ENCODE measurements at places on chromosomes 7 and 10.

DNA sequence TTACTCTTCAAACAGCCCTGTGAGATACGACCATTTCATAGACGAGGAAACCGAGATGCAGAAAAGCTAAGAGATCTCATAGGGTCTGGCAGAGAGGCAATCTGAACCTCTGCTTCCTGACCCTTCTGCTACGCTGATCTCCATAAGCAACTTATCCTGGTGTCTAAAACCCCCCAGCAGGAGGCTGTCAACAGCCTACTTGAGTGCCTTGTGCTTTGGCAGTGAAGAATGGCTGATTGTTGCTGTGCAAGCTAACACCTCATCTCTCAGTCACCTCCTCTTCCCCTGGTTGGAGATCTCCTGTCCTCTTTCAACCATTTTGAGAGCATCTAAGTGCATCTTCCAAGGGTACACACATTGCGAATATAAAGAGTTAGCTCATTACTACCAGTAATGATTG, 86.2 kb downstream of the AOAH start:
- no peak for DNase-seq

GRCh38 chr10:62373995-62374861, at the start of gene ZNF365:
Gene ZNF365, plus strand, starts transcription at chr10:62374369. Its CDS starts 1,825 bp downstream, at chr10:62376194.
- DNase-seq, result peak; percentile 39

DNA sequence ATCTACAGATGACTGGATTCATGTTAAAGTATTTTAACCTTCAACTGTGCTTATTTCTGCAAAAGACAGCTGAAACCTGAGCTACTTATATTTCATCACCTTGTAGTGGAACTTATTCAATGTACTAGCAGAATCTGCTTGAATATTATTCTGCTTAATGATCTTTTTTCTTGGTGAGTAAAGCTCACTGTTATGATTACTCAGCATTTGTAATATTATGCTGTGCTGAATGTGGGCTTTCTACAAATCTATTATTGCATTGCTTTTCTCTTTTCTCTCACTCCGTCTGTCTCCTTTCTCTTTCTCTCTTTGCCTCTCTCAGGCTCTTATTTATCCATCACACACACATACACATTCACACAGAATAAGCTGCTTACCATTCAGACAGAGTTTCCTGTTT, 98.7 kb upstream of the TMEM196 start:
- no peak for DNase-seq

GRCh38 chr10:35639021-35639727, 2.9 kb downstream of the FZD8 start:
- DNase-seq, result no peak

GRCh38 chr7:1503390-1503789, 799 bp downstream of the INTS1 start:
- no peak for DNase-seq

DNA sequence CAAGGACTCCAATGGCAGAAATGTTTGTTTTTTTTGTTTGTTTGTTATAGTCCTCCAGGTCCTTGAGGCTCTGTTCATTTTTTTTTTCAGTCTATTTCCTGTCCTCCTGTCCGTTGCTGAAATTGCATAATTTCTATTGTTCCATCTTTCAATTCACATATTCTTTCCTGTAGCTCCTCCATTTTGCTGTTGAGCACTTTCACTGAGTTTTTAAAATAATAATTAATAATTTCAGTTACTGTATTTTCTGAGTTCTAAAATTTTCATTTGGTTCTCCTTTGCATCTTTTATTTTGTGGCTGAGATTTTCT, 202.3 kb upstream of the AGR3 start:
- DNase-seq, result no peak

- DNase-seq, result no peak
Observed at GRCh38 chr7:91325726-91326125, 61.5 kb downstream of the FZD1 start.

DNA sequence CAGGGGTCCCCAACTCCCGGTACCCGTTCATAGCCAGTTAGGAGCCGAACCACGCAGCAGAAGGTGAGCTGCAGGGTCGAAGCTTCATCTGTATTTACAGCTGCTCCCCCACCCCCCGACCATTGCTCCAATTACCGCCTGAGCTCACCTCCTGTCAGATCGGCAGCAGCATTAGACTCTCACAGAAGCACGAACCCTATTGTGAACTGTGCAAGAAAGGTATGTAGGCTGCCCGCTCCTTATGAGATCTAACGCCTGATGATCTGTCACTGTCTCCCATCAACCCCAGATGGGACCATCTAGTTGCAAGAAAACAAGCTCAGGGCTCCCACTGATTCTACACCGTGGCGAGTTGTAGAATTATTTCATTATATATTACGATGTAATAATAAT, 14.6 kb upstream of the AZGP1 start:
- no peak for DNase-seq

GRCh38 chr10:575402-576129, 113.9 kb downstream of the DIP2C start:
- no peak for DNase-seq

DNA sequence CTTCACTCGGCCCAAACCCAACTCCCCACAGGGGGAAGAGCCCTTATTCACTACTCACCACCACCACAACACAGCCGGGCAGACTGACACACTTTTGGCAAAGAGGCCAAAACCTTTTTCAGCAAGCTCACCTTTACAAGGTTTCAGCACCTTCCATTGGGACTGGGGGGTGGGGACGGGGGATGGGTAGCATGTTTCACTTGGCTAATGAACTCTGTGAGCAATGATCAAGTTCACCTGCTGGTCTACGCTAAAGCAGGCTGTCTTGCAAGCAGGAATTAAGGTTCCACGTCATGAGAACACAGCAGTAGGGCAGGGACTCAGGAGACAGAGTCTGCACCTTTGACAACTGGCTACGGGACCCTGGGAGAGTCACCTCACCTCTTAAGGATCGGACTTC, 7.0 kb downstream of the FAM53B start:
- no peak for DNase-seq

DNA sequence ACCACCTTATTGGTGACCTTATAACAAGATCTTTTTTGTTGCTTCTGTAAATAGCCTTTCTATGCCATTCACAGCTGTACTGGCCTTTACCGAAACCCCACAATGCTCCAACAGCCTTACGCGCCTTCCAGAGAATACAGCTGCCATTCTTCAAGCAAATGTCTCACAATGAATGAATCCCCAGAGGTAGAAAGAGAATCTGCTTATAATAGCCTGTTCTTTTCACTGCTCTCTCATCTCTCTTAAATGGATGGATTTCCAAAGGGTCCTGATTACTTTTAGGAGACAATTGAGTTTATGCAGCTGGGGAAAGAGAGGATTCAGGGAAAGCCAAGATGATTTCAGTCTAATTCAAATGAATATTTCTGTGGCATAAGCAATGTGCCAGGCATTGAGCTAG, 183.1 kb upstream of the PDE1C start:
- DNase-seq, result no peak

DNA sequence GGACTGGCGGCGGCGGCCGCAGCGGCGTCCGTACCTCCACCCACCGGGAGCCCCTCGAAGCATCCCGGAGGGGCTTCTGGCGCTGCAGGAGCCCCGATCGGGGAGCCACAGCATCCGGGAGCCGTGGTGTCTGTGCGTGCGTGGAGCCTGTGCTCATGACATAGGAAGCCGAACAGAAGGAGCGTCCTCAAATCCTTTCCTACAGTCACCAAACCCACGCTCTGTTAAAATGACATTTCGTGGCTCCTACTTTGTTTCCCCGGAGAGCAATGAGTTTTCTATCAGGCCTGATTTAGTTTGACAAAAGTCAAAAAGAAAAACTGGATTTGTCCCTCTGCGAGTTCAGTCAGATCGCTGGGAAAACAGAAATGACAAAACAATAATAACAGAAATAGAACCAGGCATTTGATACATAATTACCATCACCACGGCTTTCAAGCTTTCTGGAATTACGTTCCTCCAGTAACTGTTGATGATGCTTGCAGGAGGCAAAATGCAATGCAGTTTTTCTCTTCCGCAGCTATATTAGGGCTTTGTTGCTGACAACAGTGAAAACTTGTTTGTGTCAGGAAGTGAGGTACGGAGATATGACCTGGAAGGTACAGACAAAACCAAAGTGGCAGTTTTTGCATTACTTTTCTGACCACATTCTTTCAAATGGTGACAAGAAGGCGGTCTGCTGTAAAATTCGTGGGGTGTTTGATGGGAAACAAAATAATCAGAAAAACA, 219.3 kb upstream of the MKLN1 start:
- DNase-seq, result no peak

DNA sequence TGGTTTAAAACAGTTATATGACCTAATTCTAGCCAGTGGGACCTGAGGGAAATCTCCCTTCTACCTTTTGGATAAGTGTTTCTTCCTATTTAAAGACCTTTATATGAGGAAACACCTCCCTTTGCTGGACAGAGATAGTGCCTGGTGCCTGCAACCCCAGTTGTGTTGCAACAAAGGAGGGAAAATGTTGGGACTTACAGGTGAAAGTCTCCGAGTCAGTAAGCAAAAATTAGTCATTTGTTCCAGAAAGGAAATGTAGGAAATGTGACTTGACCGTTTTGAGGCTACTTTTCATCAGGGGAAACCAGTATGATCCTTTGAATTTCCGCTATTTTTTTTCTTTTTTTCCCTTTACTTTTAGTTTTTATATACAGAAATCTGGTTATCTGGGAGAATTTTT, 165.5 kb downstream of the DKK1 start:
- no peak for DNase-seq

DNA sequence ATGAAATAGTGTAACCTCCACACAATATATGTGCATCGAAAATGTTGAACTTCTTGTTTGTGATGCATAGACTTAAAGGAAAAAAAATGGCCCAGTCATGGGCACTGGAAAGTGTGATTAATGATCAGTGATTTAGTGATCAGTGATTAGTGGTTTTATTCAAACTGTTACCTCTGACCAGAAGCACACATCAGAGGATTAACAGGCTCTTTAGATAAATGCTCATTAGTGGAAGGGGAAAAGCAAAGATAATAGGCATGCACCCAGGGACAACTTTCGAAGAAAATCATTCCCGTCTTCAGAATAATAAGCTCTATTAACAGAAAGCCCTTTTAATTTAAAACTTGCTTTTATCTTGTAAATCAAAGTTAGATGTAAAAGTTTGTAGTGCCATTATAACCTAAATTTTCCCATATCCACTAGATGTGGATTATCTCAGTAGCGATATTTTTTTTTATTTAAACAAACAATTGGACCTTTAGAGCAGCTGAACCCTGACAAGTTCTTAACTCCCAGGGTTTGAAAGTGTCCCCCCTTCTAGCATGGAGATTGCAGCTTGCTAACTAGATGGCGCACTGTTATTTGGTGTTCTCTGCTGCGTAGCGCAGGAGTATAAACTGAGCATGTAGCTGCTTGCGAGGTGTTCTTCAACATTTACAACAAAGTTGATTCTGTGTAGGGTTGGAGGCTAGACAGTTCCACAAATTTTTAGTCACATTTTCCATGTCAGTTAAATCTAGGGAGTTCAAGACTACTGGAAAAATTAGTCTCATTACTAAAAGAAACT, at the start of gene CREB5:
TSS of gene CREB5 (plus strand) at position 643 of the 787 bp plus-strand sequence. CDS start 397 bp downstream, outside the sequence.
- DNase-seq, result no peak

DNA sequence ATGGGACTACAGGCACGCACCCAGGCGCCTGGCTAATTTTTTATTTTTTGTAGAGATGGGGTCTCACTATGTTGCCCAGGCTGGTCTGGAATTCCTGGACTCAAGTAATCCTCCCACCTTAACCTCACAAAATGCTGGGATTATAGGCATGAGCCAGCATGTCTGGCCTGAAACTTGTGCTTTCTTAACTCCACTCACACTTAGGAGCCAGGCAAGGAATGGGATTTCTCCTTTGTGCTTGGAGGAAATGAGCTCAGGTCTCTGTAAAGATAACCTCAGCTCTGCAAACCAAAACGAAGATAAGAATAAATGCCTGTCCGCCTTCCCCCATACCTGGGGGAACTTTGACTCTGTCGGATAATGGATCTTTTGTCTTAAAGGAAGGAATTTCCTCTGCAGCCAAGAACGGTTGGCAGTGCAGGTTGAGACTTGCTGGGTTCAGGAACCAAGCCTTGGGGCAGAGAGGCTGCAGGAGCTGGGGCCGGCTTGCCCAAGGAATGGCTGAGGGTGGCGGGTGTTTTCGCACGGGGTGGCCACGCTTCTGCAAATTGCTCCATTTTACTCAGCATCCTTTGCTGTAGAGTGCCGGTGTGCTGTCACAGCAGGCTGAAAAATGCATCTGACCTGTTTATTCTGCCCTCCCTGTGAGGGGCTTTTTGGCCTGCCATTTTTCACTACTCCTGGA, 174.2 kb downstream of the KIAA1217 start:
- no peak for DNase-seq

DNA sequence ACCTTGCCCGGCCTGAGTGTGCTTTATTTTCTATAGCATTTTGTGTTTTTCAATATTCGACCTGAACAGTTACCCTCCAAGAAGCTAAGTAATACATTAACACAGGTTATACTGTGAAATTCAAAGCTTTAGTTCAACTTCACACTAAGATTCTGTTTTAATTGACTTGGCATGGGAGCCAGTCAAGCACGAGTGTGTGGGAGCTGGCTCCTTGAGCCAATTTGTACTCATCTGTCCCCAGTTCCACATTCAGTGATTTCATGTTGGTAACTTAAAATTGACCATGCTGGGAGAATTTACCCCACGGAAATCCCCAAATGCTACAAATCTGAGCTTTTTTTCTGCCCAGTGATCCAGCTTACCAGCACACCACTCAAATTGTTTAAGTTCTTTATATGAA, 20.3 kb downstream of the TSPAN12 start:
- no peak for DNase-seq

DNA sequence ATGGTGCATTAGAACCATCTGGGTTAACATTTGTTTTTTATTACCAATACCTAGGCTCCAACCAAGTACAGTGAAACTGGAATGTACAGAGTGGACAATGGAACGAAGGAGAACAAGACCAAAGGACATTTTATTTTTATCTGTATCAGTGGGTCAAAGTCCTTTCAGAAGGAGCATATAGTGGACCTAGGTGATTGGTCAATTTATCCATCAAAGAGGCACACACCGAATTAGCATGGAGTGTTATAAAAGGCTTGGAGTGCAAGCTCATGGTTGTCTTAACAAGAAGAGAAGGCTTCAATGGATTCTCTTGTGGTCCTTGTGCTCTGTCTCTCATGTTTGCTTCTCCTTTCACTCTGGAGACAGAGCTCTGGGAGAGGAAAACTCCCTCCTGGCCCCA, at the start of gene CYP2C9:
TSS of gene CYP2C9 (plus strand) at position 276 of the 400 bp plus-strand sequence. CDS start at position 301, 25 bp downstream.
- DNase-seq, result no peak

- peak; percentile 34 for DNase-seq
Observed at GRCh38 chr10:6114805-6115341, 26.0 kb downstream of the RBM17 start.

- DNase-seq, result peak; percentile 37
Observed at GRCh38 chr10:93573051-93573909, 6.8 kb downstream of the FFAR4 start.

GRCh38 chr7:149444287-149444686, 16.6 kb downstream of the ZNF777 start:
- no peak for DNase-seq

DNA sequence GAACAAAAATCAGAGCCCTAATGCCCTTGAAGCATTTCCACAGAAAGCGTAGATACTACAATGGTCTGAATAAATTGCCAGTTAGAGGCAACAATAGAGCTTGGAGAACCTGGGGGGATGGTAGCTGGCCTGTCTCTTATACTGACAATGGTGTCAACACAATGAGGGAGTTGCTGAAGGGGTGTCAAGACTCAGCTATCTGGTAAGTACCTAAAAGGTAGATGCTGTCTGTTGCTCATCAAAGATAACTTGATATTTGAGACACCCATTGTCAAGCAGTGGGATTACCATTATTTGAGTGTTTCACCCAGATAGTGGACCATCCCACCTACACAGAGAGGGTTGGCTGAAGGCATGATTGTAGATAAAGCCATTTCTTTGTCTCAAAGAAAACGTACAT, 72.8 kb downstream of the PDE1C start:
- DNase-seq, result no peak

GRCh38 chr10:51786016-51786683, 86.8 kb upstream of the CSTF2T start:
- DNase-seq, result no peak

- DNase-seq, result no peak
Observed at GRCh38 chr7:154868921-154869320, 134.0 kb downstream of the PAXIP1 start.

Data from anterior cingulate cortex (tissue), 58 donors.